Glutamatergic neuron (in vitro differentiated cells): ENCODE measurements at places on chromosomes 3 and 15.

- DNase-seq: no peak
Measured at GRCh38 chr3:83928391-83928790, 1030.4 kb upstream of the CADM2 start.

DNA sequence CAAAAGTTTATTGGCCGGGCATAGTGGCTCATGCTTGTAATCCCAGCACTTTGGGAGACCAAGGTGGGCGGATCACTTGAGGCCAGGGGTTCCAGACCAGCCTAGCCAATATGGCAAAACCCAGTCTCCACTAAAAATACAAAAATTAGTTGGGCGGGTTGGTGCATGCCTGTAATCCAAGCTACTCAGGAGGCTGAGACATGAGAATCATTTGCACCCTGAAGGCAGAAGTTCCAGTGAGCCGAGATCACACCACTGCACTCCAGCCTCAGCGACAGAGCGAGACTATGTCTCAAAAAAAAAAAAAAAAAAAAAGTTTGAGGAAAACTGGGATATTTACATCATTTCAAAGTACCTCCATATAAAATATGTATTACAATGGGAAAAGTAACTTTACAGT is 40.4 kb downstream of the ETFA start:
- no peak for DNase-seq

- no peak for DNase-seq
Measured at GRCh38 chr3:37956723-37957538, 33.7 kb upstream of the VILL start.

- no peak for DNase-seq
Measured at GRCh38 chr3:157390713-157391515, 45.7 kb upstream of the PTX3 start.
